ENCODE measurements at places on chromosomes 6 and 20.

GRCh38 chr6:87808005-87808757 lies 106.1 kb upstream of the AKIRIN2 start:
- peak; percentile 23 for DNase-seq

DNA sequence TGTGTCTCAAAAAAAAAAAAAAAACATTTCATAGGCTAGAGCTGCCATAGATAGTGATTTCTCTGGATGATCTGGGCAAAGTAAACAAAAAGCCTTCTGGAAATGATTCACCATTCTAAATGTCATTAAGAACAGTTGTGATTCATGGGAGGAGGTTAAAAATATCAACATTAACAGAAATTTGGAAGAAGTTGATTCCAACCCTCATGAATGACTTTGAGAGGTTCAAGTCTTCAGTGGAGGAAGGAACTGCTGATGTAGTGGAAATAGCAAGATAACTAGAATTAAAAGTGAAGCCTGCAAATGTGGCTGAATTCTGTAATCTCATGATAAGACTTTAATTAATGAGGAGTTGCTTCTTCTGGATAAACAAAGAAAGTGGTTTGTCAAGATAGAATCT lies 26.8 kb upstream of the MMP24 start:
- DNase-seq, result no peak

- no peak for DNase-seq
These were observed 96.4 kb upstream of the RNF24 start for GRCh38 chr20:4111440-4112411.

GRCh38 chr6:142821860-142822259 lies 123.1 kb downstream of the HIVEP2 start:
- no peak for DNase-seq

GRCh38 chr6:125363039-125363823 lies 61.5 kb upstream of the HDDC2 start:
- peak; percentile 63 for DNase-seq

- DNase-seq, result no peak
These were observed 426.0 kb downstream of the ADGRB3 start for GRCh38 chr6:69061066-69061465.

- no peak for DNase-seq
These were observed 815.7 kb downstream of the QKI start for GRCh38 chr6:164230259-164230658.

GRCh38 chr20:33387177-33387576 lies 14.1 kb downstream of the CDK5RAP1 start:
- no peak for DNase-seq

GRCh38 chr6:4858194-4859015 lies 82.2 kb downstream of the CDYL start:
- DNase-seq, result no peak

GRCh38 chr20:24658920-24659660 lies 189.7 kb downstream of the SYNDIG1 start:
- DNase-seq, result no peak

GRCh38 chr6:5439749-5440148 lies 178.4 kb downstream of the FARS2 start:
- DNase-seq, result peak; percentile 31

DNA sequence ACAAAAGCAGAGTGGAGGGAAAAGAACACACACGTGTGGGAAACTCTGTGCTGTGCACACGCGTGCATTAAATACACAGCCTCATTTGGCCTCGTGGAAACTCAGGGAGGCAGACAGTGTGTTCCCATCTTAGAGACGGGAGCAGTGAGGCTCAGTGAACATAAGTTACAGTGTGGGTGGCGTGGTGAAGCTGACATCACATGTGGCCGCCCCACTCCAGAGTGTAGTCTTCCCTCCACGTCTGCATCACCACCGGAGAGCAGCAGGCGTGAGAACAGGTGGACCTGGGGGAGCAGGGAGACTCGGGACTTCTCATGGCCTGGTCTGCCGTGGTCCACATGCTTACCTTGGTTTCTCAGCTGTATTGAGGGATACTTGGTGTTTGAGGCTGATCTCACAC lies 51.7 kb downstream of the THBS2 start:
- DNase-seq, result no peak

DNA sequence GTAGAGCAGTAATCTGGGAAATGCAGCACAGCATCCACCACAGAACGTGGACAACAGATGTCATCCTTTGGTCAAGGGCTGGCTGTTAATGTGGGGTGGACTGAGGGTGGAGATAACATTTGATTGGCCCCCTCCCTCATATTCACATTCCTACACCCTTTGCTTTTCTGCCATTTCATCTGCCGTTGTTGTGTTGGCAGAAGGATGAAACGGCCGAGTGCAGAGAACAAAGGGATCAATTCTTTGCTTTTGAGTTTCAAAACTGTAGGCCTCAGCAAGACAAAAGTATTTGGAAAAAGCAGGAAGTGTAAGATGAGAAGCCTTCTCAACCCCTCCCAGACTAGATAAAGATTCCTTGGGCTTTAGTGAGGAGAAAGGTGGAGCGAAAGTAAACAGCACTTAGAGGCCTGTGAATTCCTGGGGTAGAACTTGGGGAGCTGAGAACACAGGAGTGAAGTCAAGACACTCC lies 74.2 kb upstream of the PHIP start:
- no peak for DNase-seq

DNA sequence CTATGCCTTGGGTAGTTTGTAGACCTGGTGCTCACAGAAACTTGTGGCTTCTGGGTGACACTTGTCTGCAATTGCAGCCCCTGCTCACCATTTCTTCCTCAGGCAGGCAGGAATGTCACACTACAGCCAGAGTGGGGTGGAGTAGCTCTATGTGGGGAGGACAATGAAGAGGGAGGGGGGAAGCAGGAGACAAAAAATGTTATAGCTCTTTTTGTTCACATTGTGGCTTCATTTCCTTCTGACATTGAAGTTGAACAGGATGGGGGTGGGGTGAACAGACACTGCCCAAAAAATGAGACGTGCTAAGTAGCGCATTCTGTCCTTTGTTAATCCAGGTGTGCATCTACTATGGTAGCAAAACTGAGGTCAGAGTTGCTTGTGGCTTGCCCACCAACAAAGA lies at the start of gene THEMIS:
Gene THEMIS, minus strand, starts transcription at position 124 of the 400 bp plus-strand sequence. CDS start 126 bp downstream, outside the sequence.
- DNase-seq, result no peak

DNA sequence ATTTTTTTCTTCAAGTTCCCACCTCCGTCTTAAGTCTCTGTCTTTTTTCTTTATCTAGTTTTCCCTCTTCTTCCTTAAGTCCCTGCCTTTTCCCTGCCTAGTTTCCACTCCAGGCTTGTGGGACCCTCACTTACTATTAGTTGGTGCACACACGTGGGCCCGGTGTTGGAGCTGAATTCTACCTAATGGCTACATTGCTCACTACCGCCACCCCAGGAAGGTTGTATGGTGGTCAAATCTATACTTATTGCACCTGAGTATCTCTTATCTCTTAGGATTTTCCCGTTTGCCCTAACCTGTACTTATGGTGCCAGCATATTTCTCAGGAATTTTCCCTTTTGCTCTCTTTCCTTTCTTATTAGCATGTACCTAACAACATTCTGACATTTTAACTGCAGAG lies 692.8 kb downstream of the EPM2A start:
- DNase-seq, result no peak

GRCh38 chr20:9302091-9302462 lies 212.3 kb upstream of the LAMP5 start:
- no peak for DNase-seq

DNA sequence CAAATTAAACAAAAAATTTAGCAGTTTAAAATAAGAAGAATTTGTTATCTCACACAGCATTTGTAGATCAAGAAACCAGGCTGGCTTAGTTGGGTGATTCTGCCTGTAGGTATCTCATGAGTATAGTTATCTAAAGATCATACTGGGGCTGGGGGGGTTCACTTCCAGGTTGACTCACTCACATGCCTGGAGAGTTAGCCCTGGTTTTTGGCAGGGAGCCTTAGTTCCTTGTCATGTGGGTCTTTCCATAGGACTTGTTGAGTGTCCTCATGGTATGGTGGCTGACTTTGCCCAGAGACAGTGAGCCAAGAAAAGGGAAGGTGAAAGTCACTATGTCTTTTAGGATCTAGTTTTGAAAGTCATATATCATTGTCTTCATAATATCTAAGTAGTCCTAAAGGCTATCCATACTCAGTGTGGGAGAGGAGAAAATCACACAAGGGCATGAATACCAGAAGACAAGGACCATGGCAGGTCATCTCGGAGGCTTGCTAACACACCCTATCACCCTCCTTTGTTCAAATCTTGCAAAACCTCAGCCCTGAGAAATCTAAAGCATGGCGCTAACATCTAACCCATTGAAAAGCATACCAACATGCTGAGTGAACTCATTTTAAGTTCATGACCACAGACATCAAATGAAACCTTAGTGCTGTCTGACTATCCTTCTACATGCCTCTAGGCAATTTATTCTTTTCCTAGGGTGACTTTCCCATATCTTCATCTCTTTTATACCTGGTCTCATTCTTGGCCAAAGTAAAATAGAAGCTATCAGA lies 39.2 kb downstream of the CYP24A1 start:
- DNase-seq, result no peak

DNA sequence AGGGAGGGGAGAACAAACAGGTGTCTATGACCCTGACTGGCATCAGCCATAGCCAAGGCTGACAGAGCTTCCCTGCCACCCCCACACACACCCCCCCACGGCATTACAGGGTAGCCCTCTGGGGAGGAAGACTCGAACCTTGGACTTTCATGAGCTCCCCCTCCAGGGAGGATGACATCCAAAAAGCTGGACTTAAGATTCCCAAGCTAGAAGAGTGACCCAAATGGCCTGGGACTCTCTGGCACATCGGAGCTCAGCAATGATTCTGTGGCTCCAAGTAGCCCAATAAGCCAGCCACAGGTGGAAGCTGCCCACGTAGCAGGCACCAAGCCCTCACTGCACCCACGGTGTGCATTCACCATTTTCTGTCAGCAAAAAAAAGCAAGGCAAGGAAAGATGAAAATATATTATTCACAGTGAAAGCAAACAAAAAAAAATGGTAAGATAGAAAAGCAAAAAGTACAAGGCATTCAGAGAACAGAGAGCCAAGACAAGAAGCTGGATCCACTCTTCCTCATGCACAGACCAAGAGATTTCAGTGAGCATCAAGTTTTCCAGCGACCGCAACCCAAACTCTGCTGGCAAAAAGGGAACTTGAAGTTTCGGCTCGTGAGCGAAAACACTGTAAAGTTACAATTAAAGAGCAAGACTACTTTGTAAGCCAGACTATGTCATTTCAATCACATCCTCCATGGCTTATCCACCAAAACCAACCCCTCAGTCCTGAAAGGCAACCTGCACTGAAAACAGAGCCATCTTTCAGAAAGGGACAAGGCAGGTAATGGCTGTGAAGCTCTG lies 10.9 kb downstream of the JAG1 start:
- no peak for DNase-seq

GRCh38 chr20:9595763-9596162 lies 81.4 kb downstream of the LAMP5 start:
- DNase-seq, result no peak

GRCh38 chr6:134662077-134662700 lies 287.7 kb downstream of the ALDH8A1 start:
- no peak for DNase-seq

- no peak for DNase-seq
These were observed 21.5 kb downstream of the TPBG start for GRCh38 chr6:82385102-82385501.

DNA sequence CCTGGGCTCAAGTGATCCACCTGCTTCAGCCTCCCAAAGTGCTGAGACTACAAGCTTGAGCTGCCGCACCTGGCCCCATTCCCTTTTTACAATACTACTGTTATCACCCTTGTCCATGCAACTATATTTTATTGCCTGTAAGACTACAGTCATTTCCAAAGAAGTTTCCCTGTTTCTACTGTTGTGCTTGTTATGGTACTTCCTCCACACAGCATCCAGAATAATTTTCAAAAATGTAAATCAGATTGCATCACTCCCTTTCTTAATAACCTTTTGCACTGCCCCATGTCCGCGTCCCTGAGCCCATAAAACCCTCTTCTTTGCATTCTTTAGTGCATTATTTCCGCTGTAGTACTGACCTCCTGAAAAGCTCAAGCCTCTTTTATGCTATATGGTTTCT lies 128.9 kb upstream of the AKIRIN2 start:
- no peak for DNase-seq

GRCh38 chr6:169277619-169278018 lies 24.0 kb upstream of the THBS2 start:
- no peak for DNase-seq

DNA sequence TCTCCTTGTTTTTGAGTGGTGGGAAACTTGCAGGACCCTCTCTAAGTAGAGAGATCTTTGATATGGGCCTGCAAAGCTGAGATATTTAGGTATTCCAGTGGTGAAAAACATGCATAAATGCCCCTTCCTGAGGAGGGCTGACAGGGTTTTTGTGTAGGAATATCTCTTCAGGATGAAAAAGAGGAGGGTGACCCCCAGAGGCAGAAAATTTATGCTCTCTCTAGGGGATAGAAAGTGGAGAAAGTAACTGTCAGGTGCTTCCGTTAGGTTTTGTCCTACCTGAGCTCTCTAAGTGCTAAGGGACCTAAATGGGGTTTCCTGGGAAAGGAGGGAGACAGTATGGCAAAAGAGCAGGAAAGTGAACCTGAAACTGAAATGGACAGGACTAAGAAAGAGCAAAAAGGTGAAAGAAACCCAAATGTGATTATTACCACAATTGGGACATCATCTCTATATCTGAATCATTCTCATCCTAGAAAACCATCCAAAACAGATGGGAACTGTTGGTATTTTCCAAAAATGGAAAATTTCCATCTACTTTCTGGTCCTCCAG lies 2.0 kb downstream of the COL19A1 start:
- no peak for DNase-seq

DNA sequence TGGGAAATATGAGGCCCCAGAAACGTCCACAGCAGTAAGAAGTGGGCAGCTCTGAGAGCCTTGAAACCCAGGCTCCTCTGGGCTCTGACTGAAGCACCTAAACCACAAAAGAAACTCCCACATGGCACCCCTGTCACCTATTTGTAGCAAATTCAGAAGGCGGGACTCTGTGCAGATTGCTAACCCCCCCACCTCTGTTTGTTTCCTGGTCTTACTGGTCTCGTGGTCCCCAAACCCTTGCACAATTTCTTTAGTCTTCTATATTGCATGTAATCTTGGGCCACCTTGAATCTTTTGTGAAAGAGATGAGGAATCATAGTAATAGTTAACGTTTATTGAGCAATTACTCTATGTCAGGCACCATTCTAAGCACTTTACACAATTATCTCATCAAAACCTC lies 154.3 kb downstream of the PREX1 start:
- DNase-seq, result no peak

GRCh38 chr6:165574220-165575157 lies 88.6 kb downstream of the PDE10A start:
- DNase-seq, result no peak

- no peak for DNase-seq
These were observed 151.5 kb downstream of the BFSP1 start for GRCh38 chr20:17379651-17380050.

- DNase-seq, result no peak
These were observed 72.2 kb downstream of the RPP40 start for GRCh38 chr6:4931530-4932227.

GRCh38 chr20:33082546-33082945 lies 3.1 kb downstream of the BPIFB4 start:
- no peak for DNase-seq

- no peak for DNase-seq
These were observed 38.7 kb upstream of the IPCEF1 start for GRCh38 chr6:154395316-154395715.

Data from NCI-H748 treated with DMSO at 0.1 percent for 48 hours (cell line).